ENCODE measurements at places on chromosomes 7 and 10. TPM values are rescaled to one million over a fixed set of nuclear protein-coding genes. Genes with fewer than 3 reads are reported as not detected.

TUBAL3 gene
- 1.6 TPM for total RNA-seq

PTPN20 gene
- 5.6 TPM for total RNA-seq

PRKCQ gene
- 0.64 TPM for total RNA-seq

CCDC186 gene
- 62.1 TPM for total RNA-seq

MSMB gene
- 7.2 TPM for total RNA-seq

MRPL43 gene
- 75.4 TPM for total RNA-seq

RAB19 gene
- total RNA-seq, result not detected

BMPR1A gene
- 49.8 TPM for total RNA-seq

GHRHR gene
- not detected for total RNA-seq

ASAH2 gene
- total RNA-seq, result 0.59 TPM

GIMAP5 gene
- 18.7 TPM for total RNA-seq

PSMC2 gene
- total RNA-seq, result 93.7 TPM

HOXA10 gene
- 2.3 TPM for total RNA-seq

- H3K4me3 ChIP-seq, result no peak overlapping the region
- no peak overlapping the region for H3K27ac ChIP-seq
- H3K27me3 ChIP-seq, result no peaks in the 10 kb centered on the region
These were observed 64.4 kb downstream of the GRM3 start for GRCh38 chr7:86708031-86708680.

DNA sequence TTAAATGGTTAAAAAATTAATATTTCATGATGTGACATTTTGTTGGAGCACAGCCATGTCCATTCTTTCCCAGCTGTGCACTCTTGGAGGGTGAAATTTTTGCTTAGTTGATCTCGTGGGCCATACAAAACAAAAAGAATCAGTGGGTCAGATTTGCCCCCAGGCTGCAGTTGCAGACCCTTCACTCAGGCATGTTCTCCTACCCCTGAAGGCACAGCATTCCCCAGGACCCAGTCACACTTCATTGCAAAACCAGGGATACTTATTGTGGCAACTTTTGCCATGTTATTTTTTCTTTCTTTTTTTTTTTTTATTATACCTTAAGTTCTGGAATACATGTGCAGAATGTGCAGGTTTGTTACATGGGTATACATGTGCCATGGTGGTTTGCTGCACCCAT, 6.0 kb downstream of the TAS2R40 start:
- no peak overlapping the region for H3K4me3 ChIP-seq
- no peaks in the 10 kb centered on the region for H3K4me1 ChIP-seq
- DNase-seq, result no peak
- no peaks in the 10 kb centered on the region for H3K36me3 ChIP-seq
- H3K27me3 ChIP-seq, result no peaks in the 10 kb centered on the region
- H3K27ac ChIP-seq, result no peak overlapping the region

DNA sequence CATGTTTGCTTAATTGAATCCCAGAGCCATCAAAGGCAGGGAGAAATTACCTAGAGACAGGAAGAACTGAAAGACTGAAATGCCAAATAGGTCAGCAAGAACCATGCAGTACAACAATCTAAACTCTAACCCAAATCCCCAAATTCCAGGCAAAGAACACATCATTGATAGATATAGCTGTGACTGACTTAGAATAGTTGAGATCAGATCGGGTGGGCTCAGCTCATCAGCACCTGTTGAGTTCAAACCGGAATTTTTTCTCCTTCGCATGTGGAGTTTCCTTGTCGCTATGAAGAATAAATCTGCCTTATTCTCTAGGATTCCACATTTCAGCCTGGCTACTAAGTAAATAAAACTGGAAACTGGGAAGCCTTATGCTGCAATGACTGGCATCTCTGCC, 1.4 kb downstream of the ANKMY2 start:
- H3K27me3 ChIP-seq, result no peaks in the 10 kb centered on the region
- H3K4me3 ChIP-seq, result peak overlapping the region; percentile 93
- H3K36me3 ChIP-seq, result no peaks in the 10 kb centered on the region
- no peak for DNase-seq
- H3K27ac ChIP-seq, result peak overlapping the region; percentile 97
- H3K4me1 ChIP-seq, result peaks cover 21% of the 10 kb centered on the region

DNA sequence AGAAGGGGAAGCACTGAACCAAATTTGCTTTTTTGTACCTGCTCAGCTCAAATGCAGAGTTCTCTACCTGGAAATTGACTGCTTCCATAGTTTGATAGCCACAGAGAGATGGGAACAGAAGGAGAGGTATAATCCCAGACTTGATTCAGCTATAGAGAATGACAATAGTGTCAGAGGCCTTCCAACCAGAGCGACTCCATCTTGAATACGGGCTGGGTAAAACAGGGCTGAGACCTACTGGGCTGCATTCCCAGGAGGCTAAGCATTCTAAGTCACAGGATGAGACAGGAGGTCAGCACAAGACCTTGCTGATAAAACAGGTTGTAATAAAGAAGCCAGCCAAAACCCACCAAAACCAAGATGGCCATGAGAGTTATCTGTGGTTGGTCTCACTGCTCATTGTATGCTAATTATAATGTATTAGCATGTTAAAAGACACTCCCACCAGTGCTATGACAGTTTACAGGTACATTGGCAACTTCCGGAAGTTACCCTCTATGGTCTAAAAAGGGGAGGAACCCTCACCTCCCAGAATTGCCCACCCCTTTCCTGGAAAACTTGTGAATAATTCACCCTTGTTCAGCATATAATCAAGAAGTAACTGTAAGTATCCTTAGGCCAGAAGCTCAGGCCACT, 42.7 kb upstream of the ATRNL1 start:
- no peaks in the 10 kb centered on the region for H3K27me3 ChIP-seq
- no peak overlapping the region for H3K27ac ChIP-seq
- no peaks in the 10 kb centered on the region for H3K4me1 ChIP-seq

DNA sequence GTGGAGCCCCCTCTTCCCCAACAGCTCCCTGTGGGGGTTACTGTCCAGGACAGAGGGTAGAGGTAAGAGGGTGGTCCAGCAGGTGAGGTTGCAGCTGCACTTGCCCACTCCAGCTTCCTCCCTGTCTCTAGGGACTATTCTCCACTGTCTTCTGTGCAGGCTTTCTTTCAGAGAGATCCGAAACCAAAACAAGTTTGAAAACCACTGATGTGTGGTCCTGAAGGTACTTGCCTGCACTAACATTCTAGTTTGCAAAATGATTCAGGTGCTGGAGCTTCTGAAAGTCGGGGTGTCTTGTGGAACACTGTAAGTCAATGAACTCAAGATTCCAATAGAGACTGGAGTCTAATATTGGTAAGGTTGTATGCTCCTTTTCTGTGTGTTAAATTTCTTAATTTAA, 63.1 kb downstream of the BLNK start:
- no peak for DNase-seq
- H3K36me3 ChIP-seq, result peaks cover 3% of the 10 kb centered on the region
- no peaks in the 10 kb centered on the region for H3K4me1 ChIP-seq
- no peak overlapping the region for H3K27ac ChIP-seq

DNA sequence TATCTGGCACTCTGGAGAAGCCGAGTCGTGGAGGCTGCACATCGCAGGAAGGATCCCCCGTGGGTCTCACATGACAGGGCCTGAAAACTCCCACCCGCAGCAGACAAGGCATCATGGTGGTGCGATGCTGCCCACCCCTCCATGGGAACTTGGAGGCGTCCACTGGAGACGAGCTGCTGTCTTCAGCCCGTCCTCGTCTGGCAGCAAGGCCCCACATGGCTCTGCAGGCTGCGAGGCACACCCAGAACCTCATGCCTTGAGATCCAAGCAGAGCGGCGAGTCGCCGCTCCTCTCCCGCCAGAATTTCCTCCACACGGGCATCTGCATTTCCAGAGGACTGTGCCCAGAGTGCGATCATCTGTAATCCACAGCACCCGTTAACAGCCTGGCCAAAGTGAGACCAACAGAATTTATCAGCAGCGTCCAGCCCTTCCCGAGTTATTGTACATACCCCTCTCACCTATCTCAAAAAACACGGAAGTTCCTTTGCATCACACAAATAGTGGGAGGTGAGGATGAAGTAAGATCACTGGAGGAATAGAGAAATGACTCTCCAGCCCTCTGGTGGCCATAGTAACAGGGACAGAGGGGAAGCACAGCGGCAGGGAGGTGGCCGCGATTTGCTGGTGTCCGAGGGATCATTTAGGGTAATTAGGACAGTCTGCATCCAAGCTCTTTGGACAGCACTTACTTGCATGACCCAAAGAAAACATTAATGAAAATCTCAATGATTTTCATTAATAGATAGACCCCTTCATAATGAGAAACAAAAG, 292.4 kb downstream of the USP6NL start:
- no peak for DNase-seq
- no peak overlapping the region for H3K27ac ChIP-seq
- no peaks in the 10 kb centered on the region for H3K4me1 ChIP-seq
- H3K4me3 ChIP-seq, result no peak overlapping the region
- no peaks in the 10 kb centered on the region for H3K27me3 ChIP-seq

- DNase-seq, result no peak
- H3K4me1 ChIP-seq, result peaks cover 4% of the 10 kb centered on the region
- no peaks in the 10 kb centered on the region for H3K36me3 ChIP-seq
- peak overlapping the region; percentile 53 for H3K4me3 ChIP-seq
- H3K27me3 ChIP-seq, result no peaks in the 10 kb centered on the region
These were observed 43.0 kb upstream of the RPA3 start for GRCh38 chr7:7761340-7761973.

DNA sequence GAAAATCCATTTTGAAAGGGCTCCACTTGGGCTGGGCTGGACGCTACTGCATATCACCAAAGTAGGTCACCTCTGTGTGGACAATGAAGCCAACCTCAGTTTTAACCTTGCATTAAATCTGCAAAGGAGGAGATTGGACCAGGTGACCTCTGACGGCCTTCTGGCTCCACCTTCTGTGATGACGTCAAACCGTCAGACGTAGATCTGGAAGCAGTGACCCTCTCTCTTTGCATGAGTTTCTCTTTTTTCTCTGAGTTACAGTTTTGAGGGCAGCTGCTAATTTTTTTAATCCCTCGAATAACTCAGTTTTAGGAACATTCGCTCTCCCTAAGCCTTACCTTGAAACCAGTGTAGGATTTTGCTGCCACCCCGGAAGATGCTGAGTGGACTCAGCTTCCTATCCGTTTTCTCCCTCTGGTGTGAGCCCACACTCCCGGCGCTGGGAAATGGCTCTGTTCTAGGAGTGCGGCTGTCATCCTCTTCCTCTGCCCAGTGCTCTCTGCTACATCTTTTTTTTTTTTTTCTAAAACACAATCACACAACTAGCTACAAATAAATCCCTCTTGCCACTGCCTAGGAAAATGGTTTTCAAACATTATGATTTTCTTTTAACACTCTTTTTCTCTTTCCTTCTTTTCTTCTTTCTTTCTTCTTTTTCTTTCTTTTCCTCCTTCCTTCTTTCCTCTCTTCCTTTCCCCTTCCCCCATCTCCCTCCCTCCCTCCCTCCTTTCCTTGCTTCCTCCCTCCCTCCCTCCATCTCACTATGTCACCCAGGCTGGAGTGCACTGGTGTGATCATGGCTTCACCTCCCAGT, 27.7 kb upstream of the NMT2 start:
- no peaks in the 10 kb centered on the region for H3K4me1 ChIP-seq
- H3K36me3 ChIP-seq, result no peaks in the 10 kb centered on the region
- DNase-seq, result no peak
- peak overlapping the region; percentile 29 for H3K4me3 ChIP-seq

GRCh38 chr10:104277785-104278184, 8.8 kb downstream of the GSTO2 start:
- H3K27ac ChIP-seq, result no peak overlapping the region
- no peak overlapping the region for H3K4me3 ChIP-seq
- H3K4me1 ChIP-seq, result no peaks in the 10 kb centered on the region

- DNase-seq, result no peak
- H3K4me1 ChIP-seq, result no peaks in the 10 kb centered on the region
- H3K27me3 ChIP-seq, result no peaks in the 10 kb centered on the region
- H3K27ac ChIP-seq, result no peak overlapping the region
- H3K4me3 ChIP-seq, result no peak overlapping the region
- H3K36me3 ChIP-seq, result no peaks in the 10 kb centered on the region
These were observed 230.9 kb downstream of the DNAJB6 start for GRCh38 chr7:157567666-157568065.

GRCh38 chr7:64181586-64181985, 25.4 kb upstream of the ZNF735 start:
- no peaks in the 10 kb centered on the region for H3K36me3 ChIP-seq
- H3K4me3 ChIP-seq, result no peak overlapping the region
- no peak overlapping the region for H3K27ac ChIP-seq
- no peaks in the 10 kb centered on the region for H3K27me3 ChIP-seq

DNA sequence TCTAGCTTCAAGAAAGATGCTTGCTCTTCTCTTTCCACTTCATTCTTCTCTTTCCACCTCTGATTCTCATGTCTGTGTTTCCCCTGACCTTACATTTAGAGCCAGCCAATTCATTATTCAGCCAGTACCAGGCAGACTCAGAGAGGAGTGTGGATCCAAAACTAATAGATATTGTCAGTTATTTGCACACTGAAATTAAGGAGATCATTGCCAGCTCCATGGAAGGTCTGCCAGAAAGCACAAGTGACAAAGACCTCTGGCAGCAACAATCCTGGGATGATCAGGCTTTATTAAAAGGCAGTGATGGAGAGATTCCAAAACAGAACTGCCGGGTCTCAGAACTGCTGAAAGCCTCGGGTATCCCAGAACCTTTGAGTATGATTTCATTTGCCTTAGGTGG, 749.4 kb downstream of the XPNPEP1 start:
- no peaks in the 10 kb centered on the region for H3K36me3 ChIP-seq
- no peak for DNase-seq
- H3K27me3 ChIP-seq, result no peaks in the 10 kb centered on the region
- H3K4me1 ChIP-seq, result no peaks in the 10 kb centered on the region
- no peak overlapping the region for H3K4me3 ChIP-seq

- DNase-seq, result no peak
- H3K27ac ChIP-seq, result no peak overlapping the region
- no peak overlapping the region for H3K4me3 ChIP-seq
- H3K4me1 ChIP-seq, result no peaks in the 10 kb centered on the region
These were observed 3.8 kb downstream of the NFE2L3 start for GRCh38 chr7:26155531-26156375.

DNA sequence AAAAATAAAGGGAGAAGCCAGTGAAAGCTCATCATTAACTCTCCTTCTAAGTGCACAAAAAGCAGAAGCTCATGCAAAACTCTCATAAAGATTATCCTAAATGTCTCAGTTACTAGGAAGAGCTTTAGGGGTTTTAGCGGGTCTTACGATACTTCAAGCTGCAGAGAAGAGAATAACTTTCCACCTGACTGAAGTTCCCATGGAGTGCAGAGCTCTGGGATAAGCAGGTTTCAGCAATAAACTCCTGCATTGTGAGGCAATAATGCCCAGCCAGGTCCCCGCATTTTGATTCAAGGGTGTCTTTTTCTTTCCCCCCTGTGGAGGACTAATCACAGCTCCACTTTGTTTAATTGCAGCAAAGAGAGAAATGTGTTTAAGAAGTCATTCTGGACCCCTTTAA, 241.9 kb upstream of the SP8 start:
- H3K4me1 ChIP-seq, result no peaks in the 10 kb centered on the region
- H3K27me3 ChIP-seq, result no peaks in the 10 kb centered on the region
- H3K27ac ChIP-seq, result no peak overlapping the region
- no peak for DNase-seq
- no peaks in the 10 kb centered on the region for H3K36me3 ChIP-seq

- no peaks in the 10 kb centered on the region for H3K36me3 ChIP-seq
- no peak overlapping the region for H3K4me3 ChIP-seq
- H3K4me1 ChIP-seq, result no peaks in the 10 kb centered on the region
- H3K27ac ChIP-seq, result no peak overlapping the region
- H3K27me3 ChIP-seq, result no peaks in the 10 kb centered on the region
These were observed 194.0 kb downstream of the CFTR start for GRCh38 chr7:117673839-117674238.

- H3K27ac ChIP-seq, result no peak overlapping the region
- no peaks in the 10 kb centered on the region for H3K27me3 ChIP-seq
- DNase-seq, result no peak
- H3K4me3 ChIP-seq, result no peak overlapping the region
These were observed 2.5 kb downstream of the LSM8 start for GRCh38 chr7:118186501-118186900.
